SJSA1 (cell line): ENCODE measurements at places on chromosomes 11 and 22.

DNA sequence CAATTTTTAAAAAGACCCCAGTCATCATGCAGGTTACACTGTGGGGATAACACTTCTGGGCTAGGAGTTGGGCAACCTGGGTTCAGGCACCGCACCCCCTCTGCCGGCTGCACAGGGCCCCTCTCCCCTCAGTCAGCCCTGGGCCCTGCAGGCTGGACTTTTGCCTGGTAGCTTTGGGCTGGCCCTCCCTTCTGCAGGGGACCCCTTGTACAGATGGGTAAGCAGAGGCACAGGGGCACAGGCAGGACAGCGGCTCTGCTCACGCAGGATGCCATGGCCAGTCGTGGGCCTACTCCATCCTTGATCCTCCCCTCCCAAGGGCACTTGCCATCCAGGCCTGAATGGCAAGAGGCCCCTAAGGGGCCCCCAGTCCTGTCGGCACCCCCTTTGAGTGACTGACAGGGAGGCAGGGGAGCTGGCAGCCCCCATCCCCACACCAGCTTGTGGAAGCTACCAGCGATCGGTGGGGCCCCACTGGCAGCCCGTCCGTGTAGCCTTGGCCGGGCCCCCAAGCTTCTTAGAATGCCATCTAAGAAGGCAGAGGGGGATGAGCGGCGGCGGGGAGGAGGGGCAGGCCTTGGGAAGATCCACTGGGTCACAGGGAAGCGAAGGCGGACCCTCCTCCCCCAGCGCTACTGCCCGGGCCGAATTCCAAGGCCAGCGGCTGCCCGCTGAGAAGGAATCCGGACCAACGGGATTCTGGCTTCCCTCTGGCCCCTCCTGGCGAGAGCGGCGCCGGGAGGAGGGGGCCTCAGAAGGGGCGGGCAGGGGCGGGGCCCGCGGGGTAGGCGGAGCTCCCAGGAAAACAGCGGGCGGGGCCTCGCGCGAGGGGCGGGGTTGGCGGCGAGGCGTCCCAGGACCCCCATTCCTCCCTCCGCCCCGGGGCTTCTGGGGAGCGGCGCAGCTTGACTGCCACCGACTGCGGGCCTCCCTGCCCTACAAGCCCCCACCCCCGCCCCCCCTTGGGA, 6.8 kb upstream of the CHKA start:
- DNase-seq: no peak
- no peak overlapping the region for H3K27ac ChIP-seq
- H3K4me3 ChIP-seq: peak overlapping the region; percentile 10
- no peaks in the 10 kb centered on the region for H3K27me3 ChIP-seq
- peaks cover 11% of the 10 kb centered on the region for H3K4me1 ChIP-seq
- H3K36me3 ChIP-seq: no peaks in the 10 kb centered on the region

GRCh38 chr11:111731821-111732220, 34.4 kb downstream of the PPP2R1B start:
- H3K27ac ChIP-seq: no peak overlapping the region
- H3K27me3 ChIP-seq: no peaks in the 10 kb centered on the region
- DNase-seq: no peak
- H3K36me3 ChIP-seq: peaks cover 6% of the 10 kb centered on the region
- no peak overlapping the region for H3K4me3 ChIP-seq
- peaks cover 52% of the 10 kb centered on the region for H3K4me1 ChIP-seq

DNA sequence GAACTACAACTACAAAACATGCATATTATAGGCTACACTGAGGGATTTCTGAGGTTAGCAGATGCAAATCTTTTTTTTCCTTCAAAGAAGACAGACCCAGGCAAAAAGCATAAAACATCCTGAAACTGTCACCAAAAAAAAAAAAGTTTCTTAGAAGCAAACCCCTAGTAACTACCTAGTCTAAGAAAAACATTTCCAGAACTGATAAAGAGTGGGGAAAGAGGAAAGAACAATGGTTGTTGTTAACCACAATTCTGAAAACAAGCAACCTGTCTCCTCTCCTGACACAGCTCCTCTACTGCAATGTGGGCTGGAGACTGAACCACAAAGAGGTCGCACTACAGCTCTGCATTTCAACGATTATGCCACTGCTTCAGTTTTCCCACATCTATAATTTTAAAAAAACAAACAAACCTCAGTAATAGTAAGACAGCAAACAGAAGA, 15.0 kb downstream of the DENND5A start:
- H3K27me3 ChIP-seq: no peaks in the 10 kb centered on the region
- H3K36me3 ChIP-seq: no peaks in the 10 kb centered on the region
- peaks cover 4% of the 10 kb centered on the region; the same call in 1 of the 2 replicates for H3K4me1 ChIP-seq

- no peak overlapping the region for H3K27ac ChIP-seq
- H3K4me3 ChIP-seq: no peak overlapping the region
- DNase-seq: peak; percentile 80
- no peaks in the 10 kb centered on the region for H3K27me3 ChIP-seq
Observed at GRCh38 chr22:43090130-43090789, 1.1 kb upstream of the TTLL1 start.

- no peak overlapping the region for H3K4me3 ChIP-seq
- peaks cover 95% of the 10 kb centered on the region for H3K36me3 ChIP-seq
- H3K27me3 ChIP-seq: no peaks in the 10 kb centered on the region
- no peak for DNase-seq
Observed at GRCh38 chr22:36326178-36327161, 61.3 kb downstream of the MYH9 start.

DNA sequence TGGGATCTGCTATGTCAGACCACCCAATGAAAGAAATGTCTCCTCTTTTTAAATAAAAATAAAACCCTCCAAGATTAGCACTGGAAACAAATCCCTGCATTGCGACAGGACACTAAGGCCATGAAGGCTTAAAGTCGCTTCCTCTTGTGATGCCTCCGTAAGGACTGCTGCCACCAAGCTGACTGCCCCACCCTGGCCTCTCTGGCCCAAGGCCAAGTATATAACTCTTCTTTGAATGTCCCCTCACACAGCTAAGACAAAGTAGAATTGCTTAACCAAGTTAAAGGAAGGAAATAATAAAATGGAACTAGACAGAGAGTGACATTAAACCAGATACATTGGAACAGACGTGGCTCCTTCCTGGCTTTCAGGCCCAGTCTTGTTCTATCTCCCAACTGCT, 7.5 kb upstream of the NRGN start:
- H3K36me3 ChIP-seq: no peaks in the 10 kb centered on the region
- DNase-seq: no peak
- no peaks in the 10 kb centered on the region for H3K27me3 ChIP-seq

- no peak overlapping the region for H3K27ac ChIP-seq
- H3K27me3 ChIP-seq: no peaks in the 10 kb centered on the region
- no peak overlapping the region for H3K4me3 ChIP-seq
- H3K4me1 ChIP-seq: no peaks in the 10 kb centered on the region
Observed at GRCh38 chr11:134030853-134031252, 38.0 kb upstream of the JAM3 start.

GRCh38 chr11:18457450-18457849, 1.8 kb downstream of the LDHAL6A start:
- no peaks in the 10 kb centered on the region for H3K27me3 ChIP-seq
- H3K4me1 ChIP-seq: no peaks in the 10 kb centered on the region
- DNase-seq: no peak
- no peak overlapping the region for H3K27ac ChIP-seq
- H3K4me3 ChIP-seq: no peak overlapping the region

- DNase-seq: no peak
- H3K4me1 ChIP-seq: no peaks in the 10 kb centered on the region
- no peak overlapping the region for H3K27ac ChIP-seq
- no peaks in the 10 kb centered on the region for H3K27me3 ChIP-seq
- no peak overlapping the region for H3K4me3 ChIP-seq
- H3K36me3 ChIP-seq: peaks cover 26% of the 10 kb centered on the region
Observed at GRCh38 chr11:47332303-47332711, 20.2 kb downstream of the MYBPC3 start.

DNA sequence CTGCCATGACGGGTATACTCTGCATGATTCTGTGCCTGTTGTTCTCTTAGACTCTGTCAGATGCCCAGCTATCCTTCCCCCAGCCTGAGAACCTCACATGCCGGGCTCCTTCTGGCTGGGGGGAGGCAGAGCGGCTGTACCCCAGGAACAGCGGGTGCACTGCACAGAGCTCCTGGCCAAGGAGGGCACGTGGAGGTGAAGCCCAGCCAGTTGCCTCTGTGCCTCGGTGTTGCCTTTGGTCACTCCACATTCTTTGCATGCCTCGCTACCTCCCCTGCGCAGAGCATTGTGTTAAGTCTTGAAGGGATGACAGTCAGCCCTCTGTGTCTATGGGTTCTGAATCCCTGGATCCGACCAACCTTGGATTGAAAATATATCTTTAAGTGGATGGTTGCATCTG, 77.7 kb downstream of the FEZ1 start:
- no peak overlapping the region for H3K27ac ChIP-seq
- no peaks in the 10 kb centered on the region for H3K36me3 ChIP-seq
- DNase-seq: no peak
- no peak overlapping the region for H3K4me3 ChIP-seq

DNA sequence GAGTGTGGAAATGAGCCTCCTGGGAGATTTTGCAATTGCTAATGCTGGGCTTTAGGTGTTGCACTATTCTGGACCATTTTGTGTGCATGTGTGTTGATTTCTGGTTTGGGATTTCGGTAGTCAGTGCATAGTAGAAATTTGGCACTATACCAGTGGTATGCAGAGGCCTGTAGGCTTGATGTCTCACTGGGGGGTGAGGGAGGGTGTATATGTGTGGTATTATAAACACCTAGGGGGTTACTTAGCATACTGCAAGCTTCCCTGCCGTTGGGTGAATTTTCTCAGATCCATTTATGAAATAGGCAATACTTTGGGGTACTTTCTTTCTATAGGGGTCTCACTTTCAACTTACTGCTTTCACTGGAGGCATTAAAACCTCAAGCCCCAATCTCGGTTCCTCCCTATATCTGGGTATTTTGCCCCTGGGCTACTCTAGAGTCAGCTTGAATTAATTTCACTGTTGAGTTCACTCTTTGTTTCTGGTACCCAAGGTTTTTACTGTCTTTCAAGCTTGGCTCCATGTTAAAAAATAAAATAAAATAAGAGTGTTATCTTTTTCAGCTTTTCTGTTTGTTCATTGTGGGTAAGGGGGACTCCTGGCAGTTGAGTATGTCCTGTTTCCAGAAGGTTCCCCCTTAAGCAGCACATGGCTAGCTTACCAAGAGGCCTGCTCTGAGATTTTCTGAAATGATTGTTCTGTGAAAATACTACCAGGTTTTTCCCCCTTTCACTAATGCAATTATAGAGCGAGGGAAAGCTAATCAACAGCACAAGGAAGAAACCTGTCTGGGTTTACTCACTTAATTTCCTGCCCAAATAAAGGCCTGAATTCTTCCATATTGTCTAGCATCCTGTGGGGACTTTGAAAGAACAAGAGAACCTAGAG, 45.8 kb downstream of the PPFIBP2 start:
- H3K36me3 ChIP-seq: no peaks in the 10 kb centered on the region
- no peak overlapping the region for H3K4me3 ChIP-seq
- H3K27ac ChIP-seq: no peak overlapping the region
- peaks cover 6% of the 10 kb centered on the region for H3K4me1 ChIP-seq

GRCh38 chr22:35400501-35400790, 506 bp downstream of the MCM5 start:
- H3K27ac ChIP-seq: peak overlapping the region; percentile 86
- no peaks in the 10 kb centered on the region for H3K27me3 ChIP-seq
- peaks cover 41% of the 10 kb centered on the region for H3K36me3 ChIP-seq

- H3K27me3 ChIP-seq: no peaks in the 10 kb centered on the region
- DNase-seq: no peak
- H3K27ac ChIP-seq: no peak overlapping the region
- no peak overlapping the region for H3K4me3 ChIP-seq
- H3K4me1 ChIP-seq: no peaks in the 10 kb centered on the region
- H3K36me3 ChIP-seq: no peaks in the 10 kb centered on the region
Observed at GRCh38 chr11:40370821-40371616, 1088.4 kb downstream of the LRRC4C start.

DNA sequence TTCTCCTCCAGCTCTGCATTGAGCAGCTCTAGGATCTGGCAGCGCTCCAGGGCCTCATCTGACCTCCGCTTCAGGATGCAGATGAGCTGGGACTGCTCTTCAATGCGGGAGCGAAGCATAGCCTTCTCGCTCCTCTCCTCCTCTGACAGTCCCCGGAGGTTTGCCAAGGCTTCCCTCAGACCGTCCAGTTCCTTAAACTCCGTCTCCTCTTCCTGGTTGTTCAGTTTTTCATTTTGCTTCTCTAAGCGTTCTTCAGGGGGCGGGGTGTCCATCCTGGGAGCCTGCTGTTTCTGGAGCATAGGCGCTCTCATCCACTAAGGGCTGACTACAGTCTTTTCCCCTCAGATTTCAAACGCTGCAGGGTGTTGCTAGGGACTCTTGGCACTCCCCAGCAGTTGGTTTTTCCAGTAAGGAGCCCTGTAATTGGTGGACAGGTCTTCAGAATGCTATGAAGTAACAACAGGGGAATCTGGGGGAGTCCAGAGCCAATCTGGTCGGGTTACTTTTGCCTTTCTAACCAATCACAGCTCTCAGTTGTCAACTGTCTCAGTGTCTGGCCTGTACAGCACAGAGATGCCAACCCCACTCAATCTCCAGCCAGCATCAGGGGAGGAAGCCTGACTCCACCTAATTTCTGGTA, at the start of gene CCDC89:
Gene CCDC89 (minus strand): TSS at position 376 of the 640 bp plus-strand sequence. CDS start 65 bp downstream, at position 311.
- no peak for DNase-seq
- no peaks in the 10 kb centered on the region for H3K27me3 ChIP-seq
- no peaks in the 10 kb centered on the region for H3K4me1 ChIP-seq
- H3K4me3 ChIP-seq: no peak within 1 kb of the TSS
- no peak within 1 kb of the TSS for H3K27ac ChIP-seq

GRCh38 chr11:62419943-62420342, 1.1 kb downstream of the SCGB1A1 start:
- peaks cover 15% of the 10 kb centered on the region for H3K4me1 ChIP-seq
- H3K27ac ChIP-seq: no peak overlapping the region
- H3K4me3 ChIP-seq: no peak overlapping the region
- H3K27me3 ChIP-seq: no peaks in the 10 kb centered on the region
- H3K36me3 ChIP-seq: no peaks in the 10 kb centered on the region

DNA sequence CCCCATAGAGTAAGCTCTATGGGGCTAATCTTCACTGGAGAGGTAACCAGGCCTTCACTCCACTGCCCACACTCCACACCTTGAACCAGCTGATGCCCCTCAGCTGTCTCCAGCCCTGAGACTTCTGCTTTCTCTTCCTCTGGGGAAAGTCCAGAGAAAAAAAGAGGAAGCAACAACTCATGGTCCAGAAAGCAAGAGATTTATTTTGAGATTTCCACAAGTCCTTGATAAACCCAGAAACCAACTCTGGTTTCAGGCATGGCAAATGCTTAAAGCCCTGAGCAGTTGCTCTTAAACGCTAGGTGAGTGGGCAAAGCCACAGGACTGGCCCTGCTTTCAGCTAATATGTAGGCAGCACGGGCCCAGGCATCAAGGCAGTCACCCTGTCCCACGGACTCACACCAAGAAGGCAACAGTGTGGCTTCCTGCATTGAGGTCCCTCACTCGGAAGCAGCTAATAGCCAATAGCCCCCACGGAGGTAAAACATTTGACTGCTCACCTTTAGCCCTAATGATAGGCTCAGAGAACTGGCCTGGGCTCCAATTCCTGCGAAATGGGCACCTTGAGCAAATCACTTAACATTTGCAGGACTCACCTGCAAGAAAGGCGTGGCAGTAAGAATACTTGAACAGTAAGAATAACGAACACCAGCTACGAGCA, 4.3 kb downstream of the CYB561A3 start:
- peaks cover 24% of the 10 kb centered on the region for H3K4me1 ChIP-seq
- H3K36me3 ChIP-seq: peaks cover 44% of the 10 kb centered on the region
- no peak for DNase-seq
- H3K4me3 ChIP-seq: no peak overlapping the region
- no peaks in the 10 kb centered on the region for H3K27me3 ChIP-seq
